ENCODE measurements at places on chromosomes 12 and 14.

GRCh38 chr14:20818861-20819260 is 16.2 kb upstream of the RNASE1 start:
- no peak for DNase-seq
- no peak overlapping the region for H3K27ac ChIP-seq
- H3K36me3 ChIP-seq: no peaks in the 10 kb centered on the region
- peaks cover 2% of the 10 kb centered on the region for H3K4me1 ChIP-seq
- H3K27me3 ChIP-seq: peaks cover 14% of the 10 kb centered on the region

DNA sequence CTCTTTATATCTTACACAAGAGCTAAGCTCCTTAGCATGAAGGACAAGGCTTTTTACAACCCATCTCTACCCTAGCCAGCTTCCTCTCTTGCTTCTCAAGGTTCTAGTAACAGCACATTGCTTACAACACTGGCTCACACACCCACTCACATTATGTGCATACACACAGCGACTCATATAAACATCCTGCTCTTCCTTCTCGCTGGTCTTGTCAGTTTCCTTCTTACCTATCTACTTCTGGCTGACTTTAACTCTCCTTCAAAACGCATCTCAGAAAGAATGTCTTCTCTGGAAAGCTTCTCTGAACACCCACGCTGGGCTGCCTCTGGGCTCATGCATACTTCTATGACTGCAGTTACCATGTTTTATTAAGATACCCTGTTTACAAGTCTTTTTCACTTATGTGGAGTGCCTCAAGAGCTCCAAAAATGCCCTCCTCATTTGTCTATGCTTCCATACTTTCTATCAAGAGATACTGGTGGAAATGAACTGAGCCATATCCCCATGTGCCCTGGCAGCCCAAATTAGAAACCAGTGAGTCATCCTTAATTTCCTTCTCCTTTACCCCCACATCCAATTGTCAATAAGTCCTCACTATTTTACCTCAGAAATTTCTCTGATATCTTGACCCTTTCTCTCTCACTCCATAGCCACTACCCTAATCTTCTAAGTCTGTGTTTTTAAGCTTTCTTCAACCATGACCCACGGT is 126.9 kb upstream of the KRAS start:
- H3K27ac ChIP-seq: peak overlapping the region; percentile 6
- H3K27me3 ChIP-seq: peaks cover 2% of the 10 kb centered on the region
- H3K36me3 ChIP-seq: no peaks in the 10 kb centered on the region
- no peak for DNase-seq
- H3K4me1 ChIP-seq: peaks cover 20% of the 10 kb centered on the region

GRCh38 chr12:42762395-42762925 is 172.9 kb upstream of the PRICKLE1 start:
- no peaks in the 10 kb centered on the region for H3K27me3 ChIP-seq
- no peak overlapping the region for H3K27ac ChIP-seq

- peaks cover 18% of the 10 kb centered on the region for H3K27me3 ChIP-seq
- H3K4me3 ChIP-seq: no peak overlapping the region
- DNase-seq: no peak
- H3K4me1 ChIP-seq: peaks cover 4% of the 10 kb centered on the region
- no peak overlapping the region for H3K27ac ChIP-seq
- no peaks in the 10 kb centered on the region for H3K36me3 ChIP-seq
Observed at GRCh38 chr12:2183556-2184541, 131.1 kb downstream of the CACNA1C start.

Data from natural killer cell treated with Interleukin-12 subunit alpha and Interleukin-12 subunit beta and Interleukin-15 and Interleukin-18, amount 100 ng/mL, for 72 hours (primary cell).